Urothelium cell line (cell line): ENCODE measurements at places on chromosomes 7 and 10.

DNA sequence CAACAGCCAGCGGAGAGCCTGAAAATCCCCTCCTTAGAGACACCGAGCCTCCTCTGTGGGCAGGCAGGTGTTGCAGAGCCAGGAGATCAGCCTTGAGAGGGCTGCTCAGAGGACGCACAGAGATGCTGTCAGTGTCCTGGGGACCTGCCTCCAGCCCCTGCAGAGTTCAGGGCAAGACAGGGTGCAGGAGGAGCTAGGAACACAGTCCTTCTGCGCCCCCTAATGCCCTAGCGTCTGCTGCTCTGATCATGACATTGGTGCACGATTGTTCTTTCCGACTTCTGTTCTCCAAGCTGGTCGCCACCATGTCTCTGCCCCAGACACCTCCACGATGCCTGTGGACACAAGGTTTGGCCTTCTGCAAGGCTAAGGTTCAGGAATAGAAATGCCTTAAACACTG, 613.7 kb upstream of the MKI67 start:
- no peak for DNase-seq

DNA sequence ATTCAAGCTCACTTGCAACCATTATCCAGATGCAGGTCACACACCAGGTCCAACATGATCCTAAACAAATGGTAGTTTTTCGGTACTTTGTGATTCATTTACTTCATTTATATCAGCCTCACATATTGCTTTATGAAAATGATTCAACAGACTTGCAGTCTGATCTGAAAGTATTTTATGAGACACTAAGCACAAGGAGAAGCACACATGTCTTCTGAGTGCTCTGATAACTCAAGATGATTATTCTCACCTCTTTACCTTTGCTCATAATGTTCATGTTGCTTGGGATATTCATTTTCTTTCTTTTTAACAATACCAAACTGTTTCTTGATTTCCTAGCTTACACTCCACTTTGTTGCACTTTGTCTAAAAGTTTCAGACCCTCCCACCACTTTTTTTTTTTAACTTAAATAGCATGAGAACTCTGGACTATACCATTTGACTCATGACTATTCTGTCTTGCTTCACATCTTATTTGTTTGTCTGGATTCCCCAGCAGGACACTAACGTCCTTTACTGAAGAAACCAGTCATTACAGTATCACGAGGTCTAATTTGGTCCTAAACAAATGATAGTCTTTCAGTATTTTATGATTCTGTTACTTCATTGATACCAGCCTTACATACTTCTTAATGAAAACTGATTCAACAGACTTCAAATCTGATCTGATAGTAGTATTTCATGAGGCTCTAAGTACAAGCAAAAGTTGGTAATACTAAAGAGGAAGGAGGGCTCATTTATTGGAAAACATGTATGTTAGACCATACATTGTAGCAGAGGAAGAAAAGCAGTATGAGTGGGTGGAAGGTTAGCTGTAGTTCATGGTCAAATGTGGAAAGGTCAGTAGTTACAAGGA, 171.8 kb upstream of the AHR start:
- no peak for DNase-seq

DNA sequence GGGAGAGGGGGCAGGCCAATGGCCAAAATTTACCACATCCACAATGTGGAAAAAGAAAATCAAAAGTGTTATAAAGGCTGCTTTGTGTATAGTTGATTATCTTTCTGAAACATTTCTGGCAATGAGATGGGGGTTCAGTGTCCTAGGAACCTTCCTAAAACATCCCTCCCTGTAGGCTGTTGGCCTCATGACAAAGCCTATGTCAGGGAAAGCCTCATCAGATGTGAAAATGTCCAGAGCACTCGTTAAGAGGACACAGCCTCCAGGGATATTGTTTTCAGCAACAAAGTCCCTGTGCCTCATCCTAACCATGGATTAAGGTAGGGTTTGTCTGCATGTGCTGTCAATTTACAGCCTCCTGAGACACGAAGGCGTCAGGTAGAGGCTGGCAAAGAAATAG, 17.0 kb downstream of the SUN3 start:
- DNase-seq = no peak

DNA sequence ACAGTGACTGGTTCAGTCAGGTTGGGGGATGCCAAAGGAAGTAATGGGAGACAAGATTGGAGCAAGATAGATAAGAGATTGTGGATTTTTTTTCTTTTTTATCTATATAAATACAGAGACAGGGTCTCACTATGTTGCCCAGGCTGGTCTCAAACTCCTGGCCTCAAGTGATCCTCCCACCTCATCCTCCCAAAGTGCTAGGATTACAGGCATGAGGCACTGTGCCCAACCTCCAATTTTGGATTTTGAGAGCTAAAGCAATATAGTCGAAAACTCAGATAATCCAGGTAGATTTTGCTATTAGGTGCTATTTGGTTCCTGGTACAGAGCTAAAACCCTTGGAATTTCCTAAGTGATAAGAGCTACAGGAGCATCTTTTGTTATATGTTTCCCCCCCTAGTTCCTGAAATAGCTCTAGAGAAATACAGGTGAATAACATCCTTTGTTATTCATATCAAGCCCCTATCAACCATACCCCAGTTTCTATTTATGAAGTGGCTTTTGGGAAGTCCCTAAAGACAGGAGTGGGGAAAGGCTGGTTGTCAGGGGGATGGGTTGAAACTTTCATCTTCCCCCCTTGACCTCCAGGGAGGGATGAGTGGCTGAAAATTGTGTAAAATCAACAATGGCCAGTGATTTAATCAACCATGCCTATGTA, 151.2 kb downstream of the CFTR start:
- DNase-seq = no peak

DNA sequence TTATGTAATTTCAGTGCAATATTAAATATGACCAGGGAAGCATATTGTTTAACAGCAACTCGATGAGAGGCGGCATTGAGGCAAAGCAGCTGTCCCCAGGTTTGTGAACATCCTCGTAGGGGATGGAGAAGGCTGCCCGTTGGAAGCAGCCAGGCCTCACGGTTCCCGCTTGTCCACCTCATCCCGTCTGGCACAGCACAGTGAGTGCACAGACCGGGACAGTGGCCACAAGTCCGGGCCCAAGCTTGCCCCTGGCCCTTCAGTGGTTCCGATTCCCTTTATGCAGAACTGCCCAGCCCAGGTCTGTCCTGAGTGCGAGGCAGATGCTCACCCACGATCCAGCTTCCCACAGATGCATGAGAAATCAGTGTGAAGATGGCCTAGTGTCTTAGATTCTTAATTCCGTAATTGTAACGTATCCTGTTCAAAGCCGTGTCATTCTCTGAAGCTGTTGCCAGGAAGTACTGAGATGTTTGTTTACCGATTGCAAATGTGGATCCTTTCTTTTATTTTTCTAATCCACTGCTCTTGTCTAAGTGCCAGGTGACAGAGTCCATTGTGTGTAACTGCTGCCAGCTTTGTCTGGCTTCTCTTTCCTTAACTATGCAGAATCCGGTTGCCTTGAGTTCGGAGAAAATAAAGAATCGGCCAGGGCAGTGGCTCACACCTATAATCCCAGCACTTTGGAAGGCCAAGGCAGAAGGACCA, 35.5 kb downstream of the PFKP start:
- no peak for DNase-seq

DNA sequence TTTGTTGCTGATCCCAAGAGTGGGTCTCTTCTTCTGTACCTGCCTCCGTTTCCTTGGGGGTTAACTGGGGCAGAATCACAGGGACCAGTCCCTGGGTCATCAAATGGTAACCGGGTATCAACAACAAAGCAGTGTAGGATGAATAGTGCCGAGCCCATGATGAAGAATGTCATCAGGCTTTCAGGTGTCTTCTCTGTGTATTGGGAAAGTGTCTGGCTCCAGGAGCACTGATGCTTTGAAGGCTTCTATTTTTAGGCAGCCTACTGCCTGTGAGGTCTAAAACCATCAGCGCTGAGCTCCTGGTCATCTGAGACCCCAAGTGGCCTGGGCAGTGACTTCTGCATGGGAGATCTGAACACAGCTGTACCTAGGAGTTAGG, 48.2 kb upstream of the SHH start:
- no peak for DNase-seq

DNA sequence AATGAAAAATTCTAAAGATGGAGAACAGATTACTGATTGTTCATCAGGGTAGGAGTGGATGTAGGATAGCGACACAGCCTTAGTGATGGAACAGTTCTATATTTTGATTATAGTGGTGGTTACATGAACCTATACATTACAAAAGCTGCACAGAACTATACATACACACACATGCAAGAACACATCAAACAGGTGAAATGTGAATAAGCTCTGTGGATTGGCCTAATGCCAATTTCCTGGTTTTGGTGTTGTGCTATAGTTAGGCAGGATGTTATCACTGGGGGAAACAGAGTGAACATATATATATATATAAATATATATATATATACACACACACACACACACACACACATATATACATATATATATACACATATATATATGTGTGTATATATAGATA, 76.4 kb upstream of the PIK3CG start:
- no peak for DNase-seq

DNA sequence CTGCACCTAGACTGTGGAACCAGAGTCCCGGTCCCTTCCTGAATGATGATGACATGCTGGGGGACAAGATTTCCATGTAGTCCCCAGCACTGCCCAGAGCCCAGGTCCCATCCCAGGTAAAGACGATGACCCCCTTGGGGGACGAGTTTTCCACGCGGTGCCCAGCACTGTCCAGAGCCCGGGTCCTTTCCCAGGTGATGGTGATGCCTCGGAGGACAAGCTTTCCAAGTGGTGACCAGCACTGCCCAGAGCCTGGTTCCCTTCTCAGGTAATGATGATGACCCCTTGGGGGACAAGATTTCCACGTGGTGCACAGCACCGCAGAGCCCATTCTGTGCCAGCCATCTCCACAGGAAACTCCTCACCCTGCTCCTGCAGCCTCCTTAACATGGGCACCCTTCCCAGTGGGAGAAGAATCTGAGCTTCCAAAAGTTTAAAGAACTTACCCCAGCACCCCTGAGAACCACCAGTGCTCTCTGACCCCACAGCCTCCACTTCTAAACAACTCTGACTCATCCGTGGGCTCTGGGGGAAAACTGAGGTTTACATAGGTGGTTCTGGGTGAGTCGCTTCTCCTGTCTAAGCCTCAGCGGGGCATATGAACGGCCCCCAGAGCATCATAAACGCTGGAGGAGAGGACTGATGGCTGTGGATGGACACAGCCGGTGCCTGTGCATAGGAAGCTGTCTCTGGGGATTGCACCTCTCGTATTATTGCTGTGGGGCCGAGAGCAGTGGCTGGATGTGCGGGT, 233.2 kb downstream of the TCERG1L start:
- DNase-seq = no peak

DNA sequence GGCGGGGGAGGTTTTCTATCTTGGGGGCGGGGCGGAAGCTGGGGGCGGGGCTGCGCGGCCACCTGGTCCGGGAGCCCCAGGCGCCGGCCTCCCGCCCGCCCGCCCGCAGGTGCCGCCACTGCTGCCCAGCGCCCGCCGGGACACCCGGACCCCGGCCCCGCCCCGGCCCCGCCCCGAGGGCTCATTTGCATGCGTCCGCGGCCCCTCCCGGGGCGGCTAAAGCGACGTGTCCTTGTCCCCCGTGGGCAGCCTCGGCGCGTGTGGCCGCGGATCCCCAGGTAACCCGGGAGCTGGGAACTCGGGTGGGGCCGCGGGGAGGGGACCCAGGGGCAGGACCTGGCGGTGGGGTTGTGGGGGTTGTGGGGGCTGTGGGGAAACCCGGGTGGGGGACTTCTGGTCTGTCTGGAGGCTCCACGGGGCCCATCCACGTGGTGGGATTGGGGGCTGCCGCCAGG, at the start of gene BHLHA15:
Gene BHLHA15, plus strand, starts transcription at position 219 of the 455 bp plus-strand sequence. CDS start 871 bp downstream, outside the sequence.
- peak; percentile 67 for DNase-seq
